NCI-H146 (cell line): ENCODE measurements at places on chromosomes 6 and 20.

DNA sequence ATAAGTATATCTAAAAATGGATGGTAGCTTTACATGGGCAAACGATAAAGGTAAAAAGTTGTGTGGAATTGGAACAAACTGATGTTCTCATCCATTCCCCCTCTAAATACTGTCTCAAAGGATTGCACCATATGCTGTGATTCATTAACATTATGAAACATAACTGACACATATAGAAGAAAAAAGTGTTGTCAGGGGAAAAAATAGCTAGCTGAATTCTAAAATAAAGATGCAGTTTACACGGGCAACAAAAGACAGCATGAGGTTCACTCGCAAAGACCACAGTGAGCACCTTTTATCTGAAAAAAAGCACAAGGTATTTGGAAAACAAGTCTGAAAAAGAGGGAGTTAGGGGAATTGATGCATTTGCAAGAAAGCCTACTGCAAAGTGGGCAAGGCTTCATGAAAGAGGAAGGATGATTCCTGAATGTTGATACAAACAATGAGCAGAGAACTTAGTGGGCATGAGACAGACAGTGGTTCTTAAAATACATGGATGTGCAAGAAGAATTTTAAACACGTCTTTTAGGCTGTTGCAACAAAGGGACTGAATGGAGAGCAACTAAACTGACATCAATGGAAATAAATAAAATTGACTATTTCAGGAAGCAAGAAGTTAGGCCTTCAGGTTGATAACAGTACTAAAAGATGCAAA, 280.9 kb downstream of the KIF16B start:
- DNase-seq: no peak

- no peak for DNase-seq
Observed at GRCh38 chr20:15461938-15462337, 1111.3 kb downstream of the KIF16B start.

- no peak for DNase-seq
Observed at GRCh38 chr20:53445932-53446331, 147.7 kb downstream of the ZNF217 start.

DNA sequence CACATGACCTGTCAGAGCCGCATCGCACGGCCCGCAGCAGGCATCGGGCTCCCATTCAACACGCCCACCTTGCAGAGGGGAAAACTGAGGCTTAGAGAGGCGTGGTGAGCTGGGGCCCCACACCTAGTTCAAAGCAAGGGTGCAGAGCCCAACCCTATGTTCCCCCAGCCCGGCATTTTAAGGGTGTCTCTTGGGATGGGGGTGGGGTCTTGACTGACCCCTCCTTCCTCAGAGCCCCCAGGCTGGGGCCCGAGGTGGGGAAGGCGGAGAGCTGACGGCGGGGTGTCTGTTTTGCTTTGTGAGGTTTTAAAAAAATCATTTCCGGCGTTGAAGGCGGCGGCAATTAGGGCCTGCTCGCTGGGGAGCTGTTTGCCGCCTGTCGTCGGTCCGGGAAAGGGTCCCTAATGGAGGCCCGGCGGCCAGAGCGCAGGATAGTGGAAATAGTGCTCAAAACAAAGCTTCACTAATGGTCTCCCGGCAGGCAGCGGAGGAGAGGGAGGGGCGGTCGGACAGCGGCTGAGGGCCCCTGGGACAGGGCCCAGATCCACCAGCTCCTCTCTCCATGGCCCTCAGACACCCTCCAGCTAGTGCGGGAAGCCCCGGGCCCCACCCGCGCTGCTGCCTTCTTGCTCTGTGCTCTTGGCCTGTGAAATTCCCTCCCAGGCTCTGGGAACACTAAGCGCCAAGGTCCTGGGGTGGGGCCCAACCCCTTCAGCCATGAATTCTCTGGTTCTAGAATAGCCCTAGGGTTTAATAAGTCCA, 11.9 kb downstream of the VSTM2L start:
- DNase-seq: peak; percentile 92

DNA sequence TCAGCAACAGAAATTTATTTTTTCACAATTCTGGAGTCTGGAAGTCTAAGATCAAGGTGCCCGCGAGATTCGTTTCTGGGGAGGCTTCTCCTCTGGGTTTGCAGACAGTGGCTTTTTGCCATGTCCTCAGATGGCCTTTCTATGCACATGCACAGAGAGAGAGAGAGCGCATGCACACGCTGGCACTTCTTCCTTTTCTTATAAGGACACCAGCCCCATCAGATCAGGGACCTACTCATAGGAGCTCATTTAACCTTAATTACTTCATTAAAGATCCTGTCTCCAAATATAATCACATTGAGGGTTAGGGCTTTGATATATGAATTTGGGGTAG, 260.7 kb upstream of the PLCB4 start:
- no peak for DNase-seq

GRCh38 chr20:54100563-54100962, 30.2 kb upstream of the BCAS1 start:
- no peak for DNase-seq

- DNase-seq: no peak
Observed at GRCh38 chr6:52533491-52533890, 43.4 kb downstream of the TRAM2 start.

DNA sequence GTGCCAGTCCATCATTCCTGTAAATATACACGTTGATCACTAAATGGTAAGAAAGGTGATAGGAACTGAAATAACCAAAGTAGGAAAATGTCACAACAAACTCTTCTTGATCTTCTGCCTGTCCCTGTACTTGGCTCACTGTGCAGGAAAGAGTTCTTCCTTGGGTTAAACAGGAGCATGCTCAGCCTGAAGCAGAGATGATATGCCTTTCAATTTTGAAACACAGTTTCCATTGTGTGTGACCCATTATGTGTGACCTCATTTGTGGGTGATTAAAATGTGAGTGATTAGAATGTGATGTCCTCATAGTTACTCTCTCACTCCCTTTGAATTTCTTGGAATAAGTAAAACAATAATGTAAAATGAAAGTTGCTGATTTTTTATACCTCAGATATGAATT, 427.2 kb upstream of the AGPAT4 start:
- DNase-seq: no peak

DNA sequence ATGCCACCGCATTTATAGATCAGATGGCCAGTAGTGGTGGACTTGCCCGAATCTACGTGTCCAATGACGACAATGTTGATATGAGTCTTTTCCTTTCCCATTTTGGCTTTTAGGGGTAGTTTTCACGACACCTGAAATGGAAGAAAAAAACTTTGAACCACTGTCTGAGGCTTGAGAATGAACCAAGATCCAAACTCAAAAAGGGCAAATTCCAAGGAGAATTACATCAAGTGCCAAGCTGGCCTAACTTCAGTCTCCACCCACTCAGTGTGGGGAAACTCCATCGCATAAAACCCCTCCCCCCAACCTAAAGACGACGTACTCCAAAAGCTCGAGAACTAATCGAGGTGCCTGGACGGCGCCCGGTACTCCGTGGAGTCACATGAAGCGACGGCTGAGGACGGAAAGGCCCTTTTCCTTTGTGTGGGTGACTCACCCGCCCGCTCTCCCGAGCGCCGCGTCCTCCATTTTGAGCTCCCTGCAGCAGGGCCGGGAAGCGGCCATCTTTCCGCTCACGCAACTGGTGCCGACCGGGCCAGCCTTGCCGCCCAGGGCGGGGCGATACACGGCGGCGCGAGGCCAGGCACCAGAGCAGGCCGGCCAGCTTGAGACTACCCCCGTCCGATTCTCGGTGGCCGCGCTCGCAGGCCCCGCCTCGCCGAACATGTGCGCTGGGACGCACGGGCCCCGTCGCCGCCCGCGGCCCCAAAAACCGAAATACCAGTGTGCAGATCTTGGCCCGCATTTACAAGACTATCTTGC, 725 bp downstream of the EEF1A1 start:
- DNase-seq: peak; percentile 65

DNA sequence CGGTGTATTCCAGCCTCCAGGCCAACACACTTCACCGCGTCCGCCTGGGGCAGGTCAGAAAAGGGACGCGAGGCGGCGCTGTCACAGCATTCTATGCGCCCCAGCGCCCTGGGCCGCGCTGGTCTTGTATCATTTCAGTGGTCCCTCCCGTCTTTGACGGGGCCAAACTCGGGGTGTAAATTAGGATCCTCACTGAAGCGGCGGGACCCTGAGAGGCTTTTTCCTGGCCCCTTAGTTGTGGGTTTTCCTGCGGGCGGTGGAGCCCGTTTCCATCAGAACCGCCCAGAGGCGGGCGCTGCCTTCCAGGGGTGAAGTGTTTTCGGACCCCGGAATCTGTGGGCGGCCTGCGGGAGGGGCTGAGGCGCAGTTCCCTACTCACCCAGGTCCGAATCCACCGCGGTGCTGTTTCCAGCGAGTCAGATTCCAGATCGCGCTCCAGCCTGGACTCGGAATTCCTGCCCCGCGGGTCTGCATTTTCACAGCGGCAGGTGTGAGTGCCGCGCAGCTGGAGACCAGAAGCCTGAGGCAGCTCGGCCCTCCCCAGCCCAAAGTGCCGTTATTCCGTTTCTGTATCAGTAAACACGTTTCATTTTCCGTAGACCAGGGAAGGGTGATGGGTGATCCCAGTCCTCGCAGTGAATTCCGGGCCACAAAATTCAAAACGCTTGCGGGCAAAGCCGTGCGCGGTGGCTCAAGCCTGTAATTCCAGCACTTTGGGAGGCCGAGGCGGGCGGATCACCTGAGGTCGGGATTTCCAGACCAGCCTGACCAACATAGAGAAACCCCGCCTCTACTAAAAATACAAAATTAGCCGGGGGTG, 3.9 kb upstream of the MICB start:
- peak; percentile 72 for DNase-seq

DNA sequence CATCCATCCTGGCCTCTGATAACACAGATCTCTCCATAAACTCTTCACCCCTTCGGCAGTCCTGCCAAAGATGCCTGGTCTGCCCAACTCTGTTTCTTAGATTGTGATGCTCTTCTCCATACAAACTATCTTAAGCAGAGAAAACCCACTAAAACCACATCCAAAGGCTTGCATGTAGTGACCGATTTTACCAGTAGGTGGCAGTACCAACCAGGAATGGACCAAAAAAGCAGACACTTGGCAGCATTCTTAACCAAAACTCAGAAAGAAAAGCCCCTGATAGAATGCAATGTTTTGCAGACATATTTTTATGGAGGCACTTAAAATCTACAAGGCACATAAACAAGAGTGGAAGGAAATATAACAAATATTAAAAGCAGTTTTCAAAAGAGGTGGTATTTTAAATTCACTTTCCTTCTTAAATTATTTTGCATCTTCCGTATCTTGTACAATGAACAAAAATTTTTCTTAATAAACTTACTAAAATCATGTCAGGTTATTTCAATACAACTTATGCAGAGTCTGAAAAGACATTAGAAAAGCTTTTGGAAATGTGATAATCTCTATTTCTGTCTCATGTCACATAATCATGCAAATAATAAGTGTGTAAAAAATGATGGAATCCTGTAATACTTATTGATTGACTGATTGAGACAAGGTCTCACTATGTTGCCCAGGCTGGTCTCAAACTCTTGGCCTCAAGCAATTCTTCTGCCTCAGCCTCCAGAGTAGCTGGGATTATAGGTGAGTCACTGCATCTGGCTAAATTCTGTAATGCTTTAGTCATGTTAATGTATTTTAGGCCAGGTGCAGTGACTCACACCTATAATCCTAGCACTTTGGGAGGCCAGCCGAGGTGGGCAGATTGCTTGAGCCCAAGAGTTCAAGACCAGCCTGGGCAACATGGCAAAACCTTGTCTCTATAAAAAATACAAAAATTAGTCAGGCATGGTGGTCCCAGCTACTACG, 29.4 kb downstream of the LRP11 start:
- DNase-seq: peak; percentile 57
